ENCODE measurements at places on chromosomes 16 and 17.

- DNase-seq: peak; percentile 55
Measured at GRCh38 chr16:30096105-30096861, at the start of gene YPEL3. YPEL3 (minus strand) TSS chr16:30096213; CDS start chr16:30095482, 731 bp downstream.

GRCh38 chr17:70307430-70308225 is 138.3 kb downstream of the KCNJ2 start:
- DNase-seq: no peak

- DNase-seq: no peak
Measured at GRCh38 chr16:65123396-65124211, 1.7 kb upstream of the CDH11 start.

DNA sequence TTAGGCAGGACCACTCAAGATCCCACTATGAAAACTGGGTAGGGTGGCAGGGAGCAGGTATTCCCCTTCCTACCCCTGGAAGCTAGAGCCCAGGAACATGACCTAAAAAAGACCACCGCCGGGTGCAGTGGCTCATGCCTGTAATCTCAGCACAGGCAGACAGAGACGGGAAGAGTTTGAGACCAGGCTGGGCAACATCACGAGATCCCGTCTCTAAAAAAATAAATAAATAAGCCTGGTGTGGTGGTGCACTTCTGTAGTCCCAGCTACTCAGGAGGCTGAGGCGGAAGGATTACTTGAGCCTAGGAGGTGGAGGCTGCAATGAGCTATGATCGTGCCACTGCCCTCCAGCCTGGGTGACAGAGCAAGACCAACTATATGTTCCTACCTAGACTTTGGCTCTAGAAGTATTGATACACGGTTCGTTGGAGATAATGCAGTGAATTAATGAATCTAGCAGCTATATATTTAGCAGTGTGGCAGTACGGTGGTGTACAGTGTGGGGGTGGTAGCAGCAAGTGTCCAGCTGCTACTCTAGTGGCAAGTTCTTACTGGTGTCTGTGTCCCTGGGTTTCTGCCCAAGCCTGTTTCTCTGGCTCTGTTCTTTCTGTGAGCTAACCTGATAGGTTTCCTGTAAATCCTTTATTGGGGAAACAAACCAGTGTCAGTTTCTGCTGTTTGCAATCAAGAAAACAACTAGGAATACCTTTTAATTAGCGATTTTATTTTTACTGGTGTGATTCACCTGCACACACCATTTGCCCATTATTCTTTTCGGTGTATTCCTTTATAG is 3.3 kb upstream of the USP31 start:
- no peak for DNase-seq

DNA sequence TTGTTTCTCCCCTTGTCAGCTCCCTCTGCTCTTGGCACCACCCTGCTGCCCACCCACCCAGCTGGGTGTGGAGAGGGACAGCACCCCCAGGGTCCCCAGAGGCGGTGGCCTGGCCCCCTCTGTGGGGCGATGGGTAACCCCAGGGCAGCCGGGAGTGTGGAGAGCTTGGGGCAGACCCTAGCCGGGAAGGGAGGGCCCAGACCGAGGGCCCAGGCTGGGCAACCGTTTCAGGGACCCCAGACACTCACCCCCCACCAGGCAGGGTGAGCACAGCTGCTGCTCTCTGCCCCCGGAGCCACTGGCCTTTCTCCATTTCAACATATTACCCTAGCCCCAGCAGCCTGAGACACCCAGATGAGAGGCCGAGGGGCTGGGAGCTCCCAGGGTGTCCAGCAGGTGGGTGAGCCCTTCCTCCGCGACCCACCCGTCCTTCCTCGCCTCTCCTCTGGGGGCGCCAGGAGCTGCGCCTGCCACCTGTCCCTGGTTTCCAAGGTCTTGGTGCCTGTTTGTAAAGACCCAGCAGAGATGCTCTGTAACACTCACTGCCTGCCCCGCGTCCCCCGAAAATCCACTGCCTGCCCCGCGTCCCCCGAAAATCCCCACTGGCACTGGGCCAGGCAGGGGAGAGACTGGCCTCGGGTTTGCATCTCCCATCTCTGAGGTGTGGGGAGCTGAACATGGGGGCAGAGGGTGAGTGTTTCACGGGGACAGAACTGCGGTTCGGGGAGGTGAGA is 45.4 kb downstream of the BAHCC1 start:
- no peak for DNase-seq

DNA sequence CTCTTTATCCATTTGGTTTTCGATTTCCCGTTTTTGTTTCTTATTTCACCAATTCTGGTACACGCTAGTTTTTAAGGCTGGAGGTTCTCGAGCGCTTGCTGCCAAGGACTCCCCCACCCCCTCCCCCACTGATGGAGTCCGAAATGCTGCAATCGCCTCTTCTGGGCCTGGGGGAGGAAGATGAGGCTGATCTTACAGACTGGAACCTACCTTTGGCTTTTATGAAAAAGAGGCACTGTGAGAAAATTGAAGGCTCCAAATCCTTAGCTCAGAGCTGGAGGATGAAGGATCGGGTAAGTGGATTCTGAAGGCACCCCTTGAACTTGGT is 825 bp downstream of the RPTOR start:
- no peak for DNase-seq

DNA sequence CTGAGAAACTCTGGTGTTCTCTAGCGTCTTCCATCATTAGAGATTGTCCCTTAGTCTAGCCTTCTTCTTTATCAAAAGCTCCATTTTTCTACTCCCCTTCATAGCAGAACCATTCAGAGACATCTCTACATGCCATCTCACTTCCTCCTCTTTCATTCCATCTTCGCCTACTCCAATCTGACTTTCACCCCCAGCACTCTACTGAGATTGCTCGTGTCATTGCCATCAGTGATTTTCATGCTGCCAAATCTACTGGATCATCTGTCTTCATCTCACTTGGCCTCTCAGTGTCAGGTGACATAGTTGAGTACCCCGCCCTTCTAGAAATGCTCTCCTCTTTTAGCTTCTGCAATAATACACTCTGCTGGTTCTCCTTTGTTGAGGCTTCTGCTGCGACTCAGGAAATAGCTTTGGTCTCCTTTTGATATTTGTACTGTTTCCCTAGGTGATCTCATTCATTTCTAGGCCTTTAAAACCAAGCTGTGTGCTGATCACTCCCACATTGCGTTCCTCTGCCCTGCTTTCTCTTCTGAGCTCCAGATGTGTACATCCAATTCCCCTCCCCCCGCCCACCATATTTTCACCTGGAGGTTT is 119.1 kb downstream of the FTO start:
- DNase-seq: no peak

DNA sequence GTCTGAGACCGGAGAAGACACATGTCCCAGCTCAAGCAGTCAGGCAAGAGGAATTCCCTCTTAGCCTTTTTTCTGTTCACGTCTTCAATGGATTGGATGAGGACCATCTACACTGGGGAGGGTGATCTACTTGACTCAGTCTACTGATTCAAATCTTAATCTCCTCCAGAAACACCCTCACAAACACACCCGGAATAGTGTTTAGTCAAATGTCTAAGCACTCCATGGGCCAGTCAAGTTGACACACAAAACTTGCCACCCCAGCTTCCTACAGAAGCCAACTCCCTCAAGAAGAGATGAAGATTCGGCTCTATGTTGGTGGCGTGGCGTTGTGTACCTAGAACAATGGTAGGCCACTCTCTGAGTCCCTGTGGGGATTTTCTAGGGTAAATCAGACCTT is 22.5 kb upstream of the NKD1 start:
- no peak for DNase-seq

DNA sequence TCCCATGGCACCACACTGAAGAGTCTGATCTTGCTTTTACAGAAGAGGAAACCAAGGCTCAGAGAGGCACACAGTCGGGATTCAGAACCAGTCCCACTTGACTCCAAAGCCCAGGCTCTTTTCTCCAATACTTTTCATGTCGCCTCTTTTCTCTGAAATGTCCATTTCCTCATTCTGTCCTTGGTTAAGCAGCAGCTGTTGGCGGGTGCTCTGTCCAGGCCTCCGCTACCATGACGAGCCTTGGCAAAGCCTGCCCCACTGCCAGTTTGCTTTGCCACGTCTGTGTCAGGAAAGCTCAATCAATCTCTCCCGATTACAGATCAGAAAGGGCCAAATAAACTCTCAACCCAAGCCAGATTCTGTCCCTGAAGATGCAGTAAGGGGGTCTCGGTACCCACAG is 9.1 kb upstream of the CEP295NL start:
- no peak for DNase-seq

DNA sequence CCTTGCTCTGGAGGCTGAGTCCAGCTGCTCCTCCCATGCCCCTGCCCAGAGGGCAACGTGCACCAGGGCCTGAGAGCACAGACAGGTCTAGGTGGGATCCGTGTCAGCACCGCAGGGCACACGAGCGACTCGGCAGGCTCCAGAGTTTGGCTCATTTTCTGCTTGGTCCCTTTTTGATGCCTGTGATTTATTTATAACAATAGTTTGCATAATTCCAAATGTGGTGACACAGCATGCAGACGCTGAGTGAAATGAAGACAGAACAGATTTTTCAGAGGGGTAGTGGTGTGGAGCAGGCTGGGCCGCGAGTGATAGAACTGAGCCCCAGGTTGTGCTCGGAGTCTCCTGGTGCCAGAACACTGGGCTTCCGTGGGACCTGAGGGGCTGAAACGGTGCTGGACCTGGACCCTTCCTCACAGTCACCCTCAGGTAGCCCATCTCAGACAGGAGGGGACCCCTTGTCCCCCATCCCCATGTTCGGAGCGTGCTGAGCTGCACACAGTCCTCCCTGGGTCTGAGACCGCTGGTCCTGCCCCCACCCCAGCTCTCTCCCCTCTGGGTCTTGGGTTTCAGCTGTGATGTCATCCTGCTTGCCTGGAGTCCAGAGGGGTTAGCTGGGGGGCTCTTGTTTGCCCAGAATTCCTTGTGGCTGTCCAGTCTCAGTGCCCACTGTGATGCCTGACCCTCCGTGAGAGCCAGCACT is 95.9 kb downstream of the METRNL start:
- no peak for DNase-seq

- no peak for DNase-seq
Measured at GRCh38 chr16:81905277-81905676, 106.0 kb downstream of the SDR42E1 start.

GRCh38 chr16:74268372-74268782 is 28.2 kb upstream of the PSMD7 start:
- no peak for DNase-seq

GRCh38 chr17:66507982-66508760 is 205.8 kb downstream of the PRKCA start:
- DNase-seq: no peak
